CD4-positive, alpha-beta T cell (primary cell): ENCODE measurements at places on chromosomes 6 and 20.

DNA sequence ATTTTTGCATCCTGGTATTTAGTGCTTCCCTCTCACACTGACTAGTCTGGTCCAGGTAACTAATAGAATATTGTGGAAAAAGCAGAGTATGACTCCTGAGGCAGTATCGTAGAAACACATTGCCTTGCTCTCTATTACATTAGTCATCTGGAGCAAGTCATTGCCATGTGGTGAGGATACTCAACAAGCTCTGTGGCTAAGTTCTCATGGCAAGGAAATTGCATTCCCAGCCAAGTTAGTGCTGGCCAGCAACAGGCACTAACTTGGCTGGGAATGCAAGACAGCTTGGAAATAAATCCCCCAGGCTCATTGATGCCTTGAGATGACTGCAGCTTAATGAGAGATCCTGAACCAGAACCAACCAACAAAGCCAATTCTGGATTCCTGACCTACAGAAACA is 39.7 kb upstream of the HTR1B start:
- DNase-seq = no peak

DNA sequence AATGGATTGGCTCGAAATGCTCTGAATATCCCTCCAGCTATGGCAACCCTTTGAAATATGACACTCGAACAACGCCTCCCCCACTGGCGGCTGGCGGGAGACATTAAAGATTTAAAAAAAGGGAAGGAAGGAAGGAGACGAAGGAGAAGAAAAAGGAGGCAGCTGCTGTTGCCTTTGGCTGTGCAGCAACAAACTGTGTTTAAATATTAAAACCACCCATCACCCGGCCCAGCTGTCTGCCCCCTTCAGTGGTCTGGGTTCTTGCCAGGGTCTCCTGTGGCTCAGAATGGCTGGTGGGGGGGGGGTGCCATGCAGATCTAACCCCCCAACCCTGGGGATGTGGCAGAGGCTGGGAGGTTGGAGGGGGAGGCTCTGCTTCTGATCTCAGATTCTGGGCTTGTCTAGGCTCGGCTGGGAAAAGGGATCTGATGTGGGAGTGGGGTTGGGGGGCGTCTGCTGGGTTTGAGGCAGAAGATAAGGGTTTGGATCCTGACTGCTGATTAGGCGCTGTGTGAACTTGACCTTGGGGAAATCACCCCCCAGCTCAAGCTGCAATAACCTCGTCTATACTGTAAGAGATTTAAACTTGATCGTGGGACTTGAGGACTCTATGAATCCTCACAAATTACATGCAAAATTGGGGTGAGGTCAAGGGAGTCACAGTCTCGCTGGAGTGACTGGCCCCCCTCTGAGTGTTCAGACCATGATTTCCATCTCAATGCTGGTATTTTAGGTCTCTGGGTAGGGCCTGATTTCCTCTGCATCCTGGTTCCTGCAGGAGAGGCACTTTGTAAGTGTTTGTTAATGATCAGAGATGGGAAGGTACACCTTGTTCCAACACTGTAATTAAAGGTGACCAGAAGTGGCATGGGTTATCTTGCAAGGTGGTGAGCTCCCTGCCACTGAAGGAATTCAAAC is 40.3 kb upstream of the BLCAP start:
- DNase-seq = no peak

GRCh38 chr20:59222253-59223181 is 58.9 kb downstream of the ZNF831 start:
- DNase-seq = peak; percentile 74

- DNase-seq = no peak
Measured at GRCh38 chr6:160147146-160147536, 25.5 kb downstream of the SLC22A1 start.

DNA sequence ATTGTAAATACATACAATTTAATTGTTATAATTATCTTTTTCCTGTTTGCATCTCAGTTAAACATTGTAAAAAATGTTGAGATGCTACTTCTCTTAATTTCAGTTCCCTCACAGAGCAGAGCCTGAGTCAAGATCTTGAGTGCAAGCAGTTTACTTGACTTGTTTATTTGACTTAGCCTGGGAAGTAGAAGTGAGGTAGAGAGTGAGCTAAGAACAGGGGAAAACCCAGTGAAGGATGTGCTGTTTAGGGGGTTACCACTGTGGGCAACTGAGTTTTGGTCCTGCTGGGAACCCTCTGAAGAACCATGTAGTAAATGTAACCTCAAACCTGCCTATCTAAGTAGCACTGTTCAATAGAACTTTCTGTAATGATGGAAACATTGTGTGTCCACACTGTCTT is 495.2 kb upstream of the FLRT3 start:
- no peak for DNase-seq

- no peak for DNase-seq
Measured at GRCh38 chr6:155067956-155068615, 73.0 kb downstream of the TIAM2 start.

DNA sequence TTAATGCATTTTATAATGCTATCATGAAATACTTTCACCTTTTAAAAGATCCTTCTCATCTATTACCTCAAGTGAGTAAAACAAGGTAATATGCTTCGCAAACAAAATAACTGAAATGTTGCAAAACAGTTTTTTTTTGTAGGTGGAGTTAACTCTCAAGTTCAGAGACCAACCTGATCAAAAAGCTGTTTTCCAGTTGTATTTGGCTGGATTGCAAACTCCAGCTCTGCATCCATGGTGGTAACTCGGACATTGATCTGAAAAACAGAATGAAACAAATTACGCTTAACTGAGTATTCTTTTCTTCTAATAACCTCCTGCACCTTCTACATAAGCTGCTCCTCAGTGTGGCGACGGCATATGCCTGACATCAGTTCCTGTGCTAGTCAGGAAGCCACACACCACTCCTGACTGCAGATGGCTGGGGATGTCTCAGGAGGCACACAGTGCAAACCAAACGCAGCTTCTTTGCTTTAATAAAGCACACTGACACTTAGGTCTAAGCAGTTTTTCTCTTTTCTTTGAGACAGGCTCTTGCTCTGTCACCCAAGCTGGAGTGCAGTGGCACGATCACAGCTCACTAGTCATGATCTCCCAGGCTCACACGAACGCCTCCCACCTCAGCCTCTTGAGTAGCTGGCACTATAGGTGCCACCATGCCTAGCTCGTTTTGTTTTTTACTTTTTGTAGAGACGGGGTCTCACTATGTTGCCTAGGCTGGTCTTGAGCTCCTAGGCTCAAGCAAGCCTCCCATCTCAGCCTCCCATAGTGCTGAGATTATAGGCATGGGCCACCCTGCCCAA is 29.9 kb downstream of the EZR start:
- DNase-seq = peak; percentile 60

GRCh38 chr6:127094791-127095190 is 23.7 kb upstream of the RSPO3 start:
- no peak for DNase-seq

- no peak for DNase-seq
Measured at GRCh38 chr20:58511364-58511763, 3.8 kb downstream of the APCDD1L start.

DNA sequence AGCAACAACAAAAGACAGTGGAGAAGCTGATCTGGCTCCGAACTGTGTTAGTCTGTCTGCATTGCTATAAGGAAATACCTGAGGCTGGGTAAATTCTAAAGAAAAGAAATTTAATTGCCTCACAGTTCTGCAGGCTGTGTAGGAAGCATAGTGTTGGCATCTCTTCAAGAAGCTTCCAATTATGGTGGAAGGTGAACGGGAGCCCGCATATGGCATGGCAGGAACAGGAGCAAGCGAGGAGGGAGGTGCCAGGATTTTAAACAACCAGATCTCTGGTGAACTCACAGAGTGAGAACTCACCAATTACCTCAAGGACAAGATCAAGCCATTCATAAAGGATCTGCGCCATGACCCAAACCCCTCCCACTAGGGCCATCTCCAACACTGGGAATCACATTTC is 293.5 kb downstream of the SMOC2 start:
- DNase-seq = no peak
